ENCODE measurements at places on chromosomes 11 and 22.
A peak's percentile ranks its signal among the peaks of the same experiment; 100 is the strongest.

DNA sequence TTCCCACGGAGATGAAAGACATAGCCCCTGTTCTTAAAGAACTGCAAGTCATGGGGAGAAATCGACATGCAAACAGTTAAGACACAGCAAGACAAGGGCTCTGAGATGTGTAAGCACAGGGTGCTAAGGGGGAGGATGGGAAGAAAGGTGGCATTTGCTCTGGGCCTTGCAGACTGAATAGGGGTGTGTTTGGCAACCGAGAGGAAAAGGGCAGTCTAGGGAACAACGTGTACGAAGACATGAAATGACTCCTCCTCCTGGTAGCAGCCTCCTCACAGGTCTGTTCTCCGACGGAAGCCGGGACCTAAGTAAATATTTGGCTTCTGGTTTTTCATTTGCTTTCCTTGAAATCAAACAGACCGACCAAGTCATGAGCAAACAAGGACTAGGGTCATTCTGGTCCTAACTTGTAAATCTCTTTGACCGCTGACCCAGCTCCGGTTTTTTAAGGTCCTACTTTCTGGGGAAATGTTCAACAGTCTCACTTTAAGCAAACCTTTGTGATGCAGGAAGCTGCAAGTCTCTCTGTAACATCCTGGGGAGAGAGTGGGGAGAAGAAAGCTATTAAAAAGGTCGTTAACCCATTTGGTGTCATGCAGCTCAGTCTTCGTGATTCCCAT, 19.7 kb downstream of the NNMT start:
- no peak for DNase-seq

- no peak for DNase-seq
These were observed 22.1 kb downstream of the LMO2 start for GRCh38 chr11:33869481-33870422.

DNA sequence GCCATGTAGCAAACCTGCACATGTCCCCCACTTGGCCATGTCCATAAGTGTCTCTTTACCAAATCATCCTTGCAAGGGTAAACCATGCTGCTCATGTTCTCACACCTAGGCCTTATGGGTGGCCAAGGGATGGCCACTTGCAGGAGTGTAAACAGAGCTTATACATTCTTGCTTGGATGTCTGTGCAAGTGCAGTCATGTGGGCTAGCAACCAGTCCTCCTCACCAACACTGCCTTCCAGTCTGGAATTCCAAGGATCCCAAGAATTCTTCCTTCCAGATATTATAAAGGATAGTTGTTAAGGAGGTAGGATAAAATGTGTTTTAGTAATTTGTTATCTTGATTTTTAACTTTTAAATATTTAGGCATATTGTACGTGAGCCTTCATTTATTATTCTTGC, 47.8 kb upstream of the OR5P2 start:
- no peak for DNase-seq

DNA sequence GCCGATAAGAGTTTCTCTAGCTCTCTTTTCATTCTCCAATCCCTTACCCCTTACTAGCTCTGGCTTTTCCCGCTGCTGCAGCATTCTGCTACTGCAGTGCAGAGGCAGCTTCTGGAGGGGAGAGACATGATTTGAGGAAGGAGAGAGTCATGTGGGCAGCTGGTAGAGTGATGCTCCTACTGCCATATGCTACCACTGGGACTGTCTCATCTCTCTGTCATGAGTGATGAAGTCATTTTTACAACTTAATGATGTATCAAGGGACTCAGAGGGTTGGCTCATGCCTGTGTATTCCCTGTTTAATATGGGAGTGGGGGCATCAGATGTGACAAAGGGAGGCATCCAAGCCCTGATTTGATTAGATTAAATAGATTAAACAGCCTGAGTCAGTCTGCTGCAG, 11.3 kb downstream of the SLC17A6 start:
- DNase-seq: no peak

GRCh38 chr22:30337461-30337778, 10.7 kb upstream of the TBC1D10A start:
- DNase-seq: no peak

- DNase-seq: no peak
These were observed 1062.8 kb downstream of the DLG2 start for GRCh38 chr11:84564180-84564866.

- DNase-seq: peak; percentile 46
These were observed 5.2 kb upstream of the C22orf42 start for GRCh38 chr22:32164075-32164860.

DNA sequence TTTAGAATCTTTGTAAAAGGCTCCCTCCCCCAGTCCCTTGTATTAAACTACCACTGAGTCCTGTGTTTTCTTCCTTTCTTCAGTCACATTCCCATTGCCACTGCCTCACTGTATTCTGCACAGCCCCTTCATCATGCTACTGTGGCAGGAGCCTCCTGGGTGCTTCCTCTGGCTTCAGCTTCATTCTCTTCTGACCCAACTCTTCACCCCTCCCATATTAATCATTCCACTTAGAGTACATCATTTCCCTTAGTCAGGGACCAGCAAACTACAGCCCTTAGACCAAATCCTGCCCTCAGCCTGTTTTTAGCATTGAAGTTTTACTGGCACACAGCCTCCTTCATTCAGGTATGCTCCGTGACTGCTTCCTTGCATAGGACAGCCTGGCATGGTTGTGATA, 127.7 kb upstream of the MTNR1B start:
- DNase-seq: no peak

DNA sequence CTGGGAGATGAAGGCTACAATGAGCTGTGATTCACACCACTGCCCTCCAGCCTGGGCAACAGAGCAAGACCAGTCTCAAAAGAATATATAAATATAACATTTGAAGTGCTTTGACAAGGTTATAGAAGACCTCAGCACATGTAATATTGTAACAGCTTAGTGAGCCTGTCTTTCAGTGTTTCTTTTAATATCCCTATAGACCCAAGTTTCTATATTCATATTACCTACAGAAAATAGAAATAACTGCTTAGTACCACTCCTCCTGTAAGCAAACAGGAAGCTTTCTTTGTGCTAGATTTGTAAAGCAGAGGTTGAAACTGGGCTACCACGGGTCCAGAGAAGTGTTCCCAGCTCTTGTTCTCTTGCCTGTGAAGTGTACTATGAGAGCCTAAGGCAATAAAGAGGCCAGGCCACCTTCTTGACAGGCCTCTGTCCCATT, 68.2 kb downstream of the PPP2R1B start:
- no peak for DNase-seq

- no peak for DNase-seq
These were observed 2190.5 kb upstream of the RAG2 start for GRCh38 chr11:38788561-38788960.

DNA sequence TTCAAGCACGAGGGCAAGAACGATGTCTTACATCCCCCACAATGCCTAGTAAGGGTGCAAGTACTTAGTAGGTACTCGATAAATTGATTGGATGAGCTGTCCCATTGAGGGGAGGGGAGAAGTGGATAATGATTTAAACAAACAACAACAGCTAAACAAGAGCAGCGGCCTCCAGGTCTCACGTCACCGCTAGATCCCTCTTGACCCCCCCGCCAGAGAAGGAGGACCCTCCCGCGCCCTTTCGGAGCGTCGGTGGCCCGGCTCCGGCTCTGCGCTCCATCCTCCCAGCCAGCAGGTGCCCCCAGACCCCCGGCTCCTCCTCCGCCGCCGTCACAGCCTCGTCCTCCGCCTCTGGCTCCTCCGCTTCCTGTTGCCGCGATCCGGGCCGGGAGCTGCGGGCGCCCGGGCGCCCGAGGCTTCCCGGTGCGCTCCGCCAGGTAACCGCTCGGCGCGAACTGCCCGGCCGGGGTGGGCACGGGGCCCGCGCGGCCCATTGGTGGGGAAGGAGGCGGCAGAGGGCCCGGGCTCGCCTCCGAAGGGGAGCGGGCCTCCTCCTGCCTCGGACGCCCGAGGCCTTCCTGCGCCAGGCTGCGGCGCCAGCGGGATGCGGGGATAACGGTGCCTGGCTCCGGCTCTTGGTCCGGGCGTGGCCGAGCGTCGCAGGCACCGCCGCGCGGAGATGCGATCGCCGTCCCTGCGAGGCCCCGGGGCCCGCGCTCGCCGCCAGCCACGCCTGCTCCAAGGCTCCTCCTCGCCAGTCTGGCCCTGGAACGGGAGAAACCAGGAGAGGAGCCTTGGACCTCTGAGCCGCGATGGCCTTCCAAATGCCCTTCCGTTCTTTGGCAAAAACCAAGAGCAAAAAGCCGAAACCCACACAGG, at the start of gene TLCD5:
Gene TLCD5, plus strand, starts transcription at position 368 of the 879 bp plus-strand sequence. CDS start 2,143 bp downstream, outside the sequence.
- DNase-seq: no peak

DNA sequence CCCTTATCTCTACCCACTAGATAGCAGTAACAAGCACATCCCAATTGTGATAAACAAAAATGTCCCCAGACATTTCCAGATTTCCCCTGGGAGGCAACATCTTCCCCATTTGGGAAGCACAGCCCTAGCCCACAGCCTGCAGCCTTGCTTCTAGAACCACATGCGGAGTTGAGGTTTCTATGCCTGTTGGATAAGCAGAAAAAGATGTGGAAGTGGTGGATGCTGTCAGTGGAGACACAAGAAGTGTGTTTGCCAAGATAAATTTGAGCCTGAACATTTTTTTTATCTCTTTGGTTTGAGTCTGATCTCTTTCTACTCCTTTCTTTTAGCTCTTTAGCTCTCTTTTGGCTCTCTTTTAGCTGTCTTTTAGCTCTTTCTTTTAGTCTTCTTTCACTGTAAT, 884.5 kb downstream of the NTM start:
- no peak for DNase-seq

GRCh38 chr11:75576499-75576918, 14.5 kb downstream of the SERPINH1 start:
- no peak for DNase-seq

- no peak for DNase-seq
These were observed 1.3 kb upstream of the ZFTA start for GRCh38 chr11:63769714-63770455.

DNA sequence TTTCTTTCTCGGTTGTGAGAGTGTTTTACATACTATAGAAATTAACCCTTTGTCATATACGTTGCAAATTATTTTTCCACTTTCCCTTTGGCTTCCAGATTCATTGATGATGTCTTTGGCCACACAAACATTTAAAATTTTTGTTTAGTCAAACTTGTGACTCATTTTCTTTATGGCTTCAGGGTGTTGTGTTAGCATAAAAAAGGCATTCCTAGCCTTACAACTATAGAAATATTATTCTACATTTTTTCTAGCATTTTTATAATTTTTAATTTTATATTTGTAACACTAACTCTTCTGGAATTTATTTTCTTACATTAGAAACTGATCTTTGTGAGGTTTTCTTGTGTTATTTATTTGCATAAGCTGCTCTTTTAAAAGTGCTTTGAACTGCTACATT, 12.1 kb downstream of the GRIA4 start:
- no peak for DNase-seq

DNA sequence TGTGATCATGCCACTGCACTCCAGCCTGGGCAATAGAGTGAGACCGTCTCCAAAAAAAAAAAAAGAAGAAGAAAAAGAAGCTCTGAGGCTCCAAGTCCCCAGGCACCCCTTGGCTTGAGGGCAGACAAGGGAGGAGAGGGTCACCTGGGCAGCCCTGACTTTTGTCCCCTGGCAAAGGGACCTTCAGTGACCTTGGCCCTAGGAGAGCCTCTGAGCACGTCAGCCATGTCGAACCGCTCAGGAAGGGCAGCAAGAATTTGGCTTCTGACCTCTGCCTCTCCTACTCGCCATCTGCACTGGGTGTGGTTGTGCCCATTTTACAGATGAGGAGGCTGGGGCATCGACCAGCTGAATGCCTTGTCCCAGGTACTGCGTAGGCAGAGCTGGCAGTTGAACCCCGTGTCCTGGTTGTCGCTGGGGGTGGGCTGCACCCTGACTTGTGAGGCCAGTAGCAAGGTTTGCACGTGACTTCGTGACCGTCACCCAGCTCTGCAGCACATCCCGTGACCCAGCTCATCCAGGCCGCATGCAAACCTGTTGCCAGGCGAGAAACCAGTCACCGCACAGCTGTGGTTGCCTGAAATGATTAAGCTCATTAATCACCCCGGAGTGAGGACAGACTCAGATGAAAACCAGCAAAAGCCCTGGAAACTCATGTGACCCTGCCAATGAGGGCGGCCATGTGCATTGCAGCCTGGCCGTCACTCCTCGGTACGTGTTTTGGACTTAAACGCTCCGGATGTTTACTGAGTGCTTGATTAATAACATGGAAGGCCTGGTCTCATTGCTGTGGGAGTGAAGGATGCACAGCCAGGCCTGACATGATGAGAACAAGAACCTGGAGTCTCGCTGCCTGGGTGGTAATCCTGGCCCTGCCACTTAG, 47.7 kb upstream of the PPP6R3 start:
- no peak for DNase-seq

Data from NK-92 treated with Interleukin-12 subunit alpha and Interleukin-12 subunit beta, amount 100 ng/mL, for 24 hours (cell line).